Renal cortex interstitium (tissue), 15 donors: ENCODE measurements at places on chromosomes 12 and 14.

DNA sequence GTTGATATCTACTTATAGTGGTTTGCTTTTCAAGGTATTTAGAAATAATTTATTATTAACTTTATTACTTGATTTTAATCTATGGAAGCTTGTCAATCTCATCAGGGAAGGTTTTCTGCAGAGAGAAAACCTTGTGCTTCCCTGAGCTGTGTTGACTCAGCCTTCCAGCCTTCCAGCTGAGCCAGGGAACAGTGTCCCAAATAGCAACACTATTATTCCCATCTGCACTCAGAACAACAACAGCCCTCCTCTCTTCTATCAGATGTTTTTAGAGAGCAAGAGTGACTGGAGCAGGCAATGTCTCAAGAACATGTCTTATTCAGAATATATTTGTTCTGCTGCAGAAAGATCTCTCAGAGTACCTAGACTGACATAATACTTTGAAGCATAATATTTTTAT, 389.9 kb upstream of the GARIN6 start:
- no peak for DNase-seq

DNA sequence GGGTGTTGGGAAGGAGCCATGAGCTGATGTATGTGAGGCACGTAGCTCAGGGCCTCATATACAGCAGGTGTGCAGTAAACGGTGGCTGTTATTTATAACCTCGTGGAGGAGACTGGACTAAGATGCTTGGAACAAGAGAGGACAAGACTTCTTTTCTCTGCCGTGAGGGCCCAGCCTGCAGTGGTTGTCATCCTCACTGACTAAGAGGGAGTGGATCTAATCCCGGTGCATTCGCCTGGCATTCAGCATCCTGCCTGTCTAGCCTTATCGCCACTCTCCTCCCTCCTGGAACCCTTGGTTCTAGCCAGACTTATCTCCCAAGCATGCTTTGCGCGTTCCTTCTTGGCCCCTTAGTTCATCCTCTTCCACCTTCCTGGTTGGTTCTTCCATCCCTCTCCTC, 3.9 kb downstream of the TSPAN9 start:
- DNase-seq = no peak

- DNase-seq = no peak
Observed at GRCh38 chr12:32702473-32702872, 23.4 kb downstream of the DNM1L start.

DNA sequence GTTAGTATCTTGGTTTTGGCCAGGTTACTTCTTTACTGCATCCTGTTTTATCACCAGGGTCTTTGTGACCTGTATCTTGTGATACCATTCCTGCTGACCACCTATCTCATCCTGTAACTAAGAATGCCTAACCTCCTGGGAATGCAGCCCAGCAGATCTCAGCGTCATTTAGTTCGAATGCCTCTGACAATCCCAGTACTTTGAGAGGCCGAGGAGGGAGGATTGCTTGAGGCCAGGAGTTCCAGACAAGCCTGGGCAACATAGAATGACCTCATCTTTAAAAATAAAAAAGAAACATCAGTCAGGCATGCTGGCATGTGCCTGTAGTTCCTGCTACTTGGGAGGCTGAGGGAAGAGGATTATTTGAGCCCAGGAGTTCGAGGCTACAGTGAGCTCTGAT, 206.5 kb downstream of the SUDS3 start:
- DNase-seq = no peak

DNA sequence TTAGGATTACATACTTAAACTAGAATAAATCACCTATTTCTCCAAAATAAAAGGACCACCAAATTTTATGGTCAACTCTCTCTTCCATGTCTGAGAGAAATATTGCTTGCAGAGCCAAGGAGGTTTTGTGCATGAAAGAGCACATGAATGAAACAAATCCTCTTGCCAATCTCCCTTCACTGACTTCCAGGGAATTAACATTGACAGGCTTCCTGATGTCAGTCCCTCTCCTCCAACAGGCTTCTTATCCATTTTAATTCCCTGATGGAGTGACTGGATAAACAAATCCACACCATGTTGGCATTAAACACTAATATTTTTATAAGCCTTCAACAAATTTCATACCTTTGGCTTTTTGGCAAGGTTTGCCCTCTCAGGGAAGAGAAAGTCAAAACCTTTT, 45.3 kb upstream of the CNTN1 start:
- no peak for DNase-seq
